ENCODE measurements at places on chromosomes 7 and 10.

DNA sequence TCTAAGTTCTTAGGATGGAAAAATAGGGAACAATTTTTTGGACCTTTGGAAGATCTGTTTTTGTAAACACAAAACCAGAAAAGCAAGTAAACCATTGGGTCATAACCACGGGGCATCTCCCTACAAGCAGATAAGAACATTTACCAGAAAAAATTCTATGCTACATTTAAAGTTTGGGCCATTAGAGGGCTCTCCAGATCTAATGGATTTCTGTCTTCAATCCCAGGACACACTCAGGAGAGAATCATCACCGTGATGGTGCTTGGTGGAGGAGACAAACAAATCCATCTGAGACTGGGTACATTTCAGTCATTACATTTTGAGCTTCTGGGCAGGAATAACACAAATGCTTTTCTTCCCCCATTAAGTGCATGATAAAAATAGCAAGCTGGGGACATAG is 178.4 kb upstream of the TARP start:
- no peak for DNase-seq

- DNase-seq = no peak
Measured at GRCh38 chr10:24589265-24589664, 134.4 kb downstream of the ARHGAP21 start.

- no peak for DNase-seq
Measured at GRCh38 chr7:51011710-51012350, 229.1 kb upstream of the GRB10 start.

DNA sequence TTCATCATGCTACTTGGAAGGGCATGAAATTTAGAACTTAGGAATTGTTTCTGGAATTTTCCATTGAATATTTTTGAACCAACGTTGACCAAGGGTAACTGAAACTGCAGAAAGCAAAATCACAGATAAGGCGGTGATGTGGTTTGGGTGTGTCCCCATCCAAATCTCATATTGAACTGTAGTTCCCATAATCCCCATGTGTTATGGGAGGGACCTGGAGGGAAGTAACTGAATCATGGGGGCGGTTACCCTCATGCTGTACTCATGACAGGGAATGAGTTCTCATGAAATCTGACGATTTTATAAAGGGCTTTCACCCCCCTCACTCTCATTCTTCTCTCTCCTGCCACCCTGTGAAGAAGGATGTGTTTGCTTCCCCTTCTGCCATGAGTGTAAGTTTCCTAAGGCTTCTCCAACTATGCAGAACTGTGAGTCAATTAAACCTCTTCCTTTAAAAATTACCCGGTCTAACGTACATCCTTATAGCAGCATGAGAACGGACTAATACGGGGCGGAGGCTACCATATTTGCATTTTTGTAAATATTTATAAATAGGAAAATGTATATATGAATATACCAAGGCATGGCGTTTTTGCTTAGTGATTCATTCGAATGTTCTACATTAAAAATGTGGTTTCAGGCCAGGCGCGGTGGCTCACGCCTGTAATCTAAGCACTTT is 12.4 kb downstream of the NMT2 start:
- no peak for DNase-seq

DNA sequence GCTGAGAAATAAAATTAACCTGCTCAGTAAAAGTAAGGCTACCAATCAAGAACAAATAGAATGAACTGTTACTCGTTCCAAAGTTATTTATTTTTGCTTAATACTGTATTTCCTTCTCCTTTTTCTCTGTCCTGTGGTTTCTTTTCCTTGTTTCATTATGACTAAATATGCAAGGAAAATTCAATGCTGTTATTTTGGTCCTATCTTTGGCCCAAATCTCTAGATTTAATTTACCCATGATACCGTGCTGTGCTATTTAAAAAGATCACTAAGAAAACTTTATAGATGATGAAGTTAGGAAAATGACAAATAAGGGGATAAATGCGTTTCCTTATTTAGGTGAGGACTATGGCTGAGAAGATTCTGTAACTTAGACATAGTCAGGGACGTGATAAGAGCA is 45.3 kb upstream of the FAM133B start:
- peak; percentile 60 for DNase-seq

DNA sequence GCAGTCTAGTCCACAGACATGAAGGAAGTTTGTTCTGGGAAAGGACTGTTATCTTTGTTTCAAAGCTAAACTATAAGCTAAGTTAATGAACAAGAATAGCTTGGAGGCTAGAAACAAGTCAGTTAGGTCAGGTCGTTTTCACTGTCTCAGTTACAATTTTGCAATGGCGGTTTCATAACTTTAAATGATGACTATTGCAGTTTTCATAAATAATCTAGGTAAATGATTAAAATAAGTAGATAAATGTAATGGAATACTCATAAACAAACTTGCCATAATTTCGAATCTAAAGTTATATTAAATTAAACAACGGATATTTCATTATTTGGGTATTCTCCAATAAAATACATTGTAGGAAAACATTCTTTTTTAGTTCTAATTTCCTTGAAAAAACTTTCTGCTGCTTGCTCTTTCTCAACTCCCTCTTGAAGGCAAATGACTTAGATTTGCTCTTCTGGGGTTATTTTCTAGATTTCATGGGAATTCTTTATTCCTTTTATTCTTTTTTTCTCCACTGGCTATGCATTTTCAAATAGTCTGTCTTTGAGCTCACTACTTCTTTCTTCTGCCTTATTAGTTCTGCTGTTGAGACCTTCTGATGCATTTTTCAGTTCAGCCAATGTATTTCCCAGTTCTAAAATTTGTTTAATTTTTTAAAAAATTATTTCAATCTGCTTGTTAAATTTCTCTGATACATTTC is 103.8 kb upstream of the APBB1IP start:
- no peak for DNase-seq

- no peak for DNase-seq
Measured at GRCh38 chr10:44886966-44887365, 24.2 kb upstream of the TMEM72 start.

DNA sequence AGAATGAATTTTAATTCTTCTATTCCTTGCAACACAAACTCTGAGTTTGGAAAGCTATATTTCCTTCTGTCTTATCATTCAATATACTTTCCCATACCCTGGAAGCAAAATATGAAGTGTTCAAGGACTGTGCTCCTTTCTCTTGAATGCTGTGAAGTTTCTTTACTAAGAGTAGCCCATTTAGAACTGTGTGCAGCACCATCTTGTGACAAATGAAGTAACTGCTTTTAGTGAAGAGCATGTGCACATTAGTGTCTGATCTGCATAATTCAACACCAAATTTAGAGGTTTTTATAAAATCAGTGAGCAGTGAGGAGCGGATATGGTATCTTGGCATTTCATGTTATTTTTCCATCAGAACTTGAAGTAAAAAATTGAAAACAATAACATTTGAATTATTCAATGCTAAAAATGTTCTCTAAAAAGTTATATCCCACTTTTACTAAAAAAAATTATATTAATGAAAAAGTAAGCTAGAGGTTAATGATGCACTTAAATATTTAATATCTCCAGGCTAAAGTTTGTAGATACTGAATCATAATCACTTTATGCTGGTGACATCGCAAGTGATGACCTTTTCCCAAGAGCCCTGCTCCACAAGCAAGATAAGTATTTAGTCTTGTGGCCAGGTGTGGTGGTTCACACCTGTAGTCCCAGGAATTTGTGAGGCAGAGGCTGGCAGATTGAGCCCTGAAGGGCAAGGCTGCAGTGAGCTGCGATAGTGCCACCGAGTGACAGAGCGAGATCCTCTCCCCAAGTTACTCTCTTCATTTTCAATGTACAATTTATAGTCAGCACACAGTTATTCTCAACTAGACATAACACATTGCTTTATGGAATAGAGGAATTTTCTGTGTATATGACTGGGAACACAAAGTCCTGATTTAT is 108.8 kb upstream of the PCLO start:
- no peak for DNase-seq

- DNase-seq = no peak
Measured at GRCh38 chr7:77788327-77788902, 9.8 kb downstream of the TMEM60 start.

DNA sequence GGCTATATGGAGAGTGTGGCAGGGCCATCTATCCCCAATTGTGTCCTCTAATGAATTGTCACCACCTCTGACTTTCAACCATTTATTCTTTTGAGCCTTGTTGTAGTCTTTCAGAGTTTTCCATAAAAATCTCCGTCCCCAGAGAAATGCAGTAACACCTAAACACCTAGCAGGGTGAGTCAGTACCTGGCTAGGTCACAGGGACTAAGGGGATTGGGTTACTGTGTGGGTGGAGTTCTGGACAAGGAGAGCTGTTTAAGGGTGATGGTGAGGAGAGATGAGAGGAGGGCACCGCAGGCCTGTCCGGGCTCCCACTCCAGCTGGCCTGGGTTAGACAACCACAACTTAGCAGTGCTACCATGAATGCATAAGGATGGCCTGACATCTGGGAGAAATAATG is 186.2 kb upstream of the LYZL1 start:
- no peak for DNase-seq

DNA sequence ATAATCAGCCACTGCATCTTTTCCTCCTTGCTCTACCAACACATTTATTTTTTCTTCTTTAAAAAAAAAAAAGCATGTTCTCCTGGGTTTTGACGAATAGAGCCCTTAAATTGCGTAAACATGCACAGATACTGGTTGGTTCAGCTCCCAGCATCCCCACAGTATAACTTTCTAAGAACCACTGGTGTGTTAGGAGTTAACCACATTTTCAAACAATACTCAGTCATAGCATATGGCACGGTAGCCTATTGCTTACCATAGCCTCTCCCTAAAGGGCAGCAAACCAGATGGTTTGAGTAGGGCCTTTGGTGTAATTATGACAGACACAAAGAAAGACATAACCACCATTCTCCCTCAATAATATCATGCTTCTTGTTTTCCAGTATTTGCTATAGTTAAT is 145.0 kb downstream of the LRRC4 start:
- DNase-seq = no peak

DNA sequence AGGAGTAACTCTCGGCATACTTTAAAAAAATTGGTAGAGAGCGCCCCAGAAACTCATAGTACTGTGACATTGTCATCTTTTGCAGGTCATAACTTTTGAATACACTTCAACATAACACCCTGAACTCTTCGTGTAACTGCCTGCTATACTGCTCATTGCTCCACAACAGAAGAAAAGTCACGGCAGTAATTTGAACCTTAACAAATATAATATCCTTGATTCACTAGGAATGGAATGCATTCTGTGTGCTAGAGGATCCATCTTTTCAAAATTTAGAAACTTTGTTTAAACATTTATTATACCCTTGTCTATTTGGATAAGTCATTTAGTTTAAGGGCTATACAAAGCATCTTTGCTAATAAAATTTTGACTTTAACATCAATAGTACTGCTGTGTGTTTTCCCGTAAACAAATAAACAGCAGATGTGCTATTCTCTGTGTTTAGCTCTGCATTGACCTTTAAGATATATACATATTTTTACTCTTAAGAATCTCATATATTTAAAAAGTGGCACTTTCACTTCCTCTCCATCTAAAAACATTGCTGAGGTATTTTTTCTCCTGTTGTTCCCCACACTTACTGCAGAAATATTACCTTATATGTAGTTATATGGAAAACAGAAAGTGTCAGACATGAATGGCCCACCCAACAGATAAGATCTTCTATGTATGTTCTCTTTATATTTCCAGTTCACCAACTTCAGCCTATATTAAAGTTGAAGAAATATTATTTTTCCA is 217.6 kb upstream of the TMEM229A start:
- DNase-seq = no peak

DNA sequence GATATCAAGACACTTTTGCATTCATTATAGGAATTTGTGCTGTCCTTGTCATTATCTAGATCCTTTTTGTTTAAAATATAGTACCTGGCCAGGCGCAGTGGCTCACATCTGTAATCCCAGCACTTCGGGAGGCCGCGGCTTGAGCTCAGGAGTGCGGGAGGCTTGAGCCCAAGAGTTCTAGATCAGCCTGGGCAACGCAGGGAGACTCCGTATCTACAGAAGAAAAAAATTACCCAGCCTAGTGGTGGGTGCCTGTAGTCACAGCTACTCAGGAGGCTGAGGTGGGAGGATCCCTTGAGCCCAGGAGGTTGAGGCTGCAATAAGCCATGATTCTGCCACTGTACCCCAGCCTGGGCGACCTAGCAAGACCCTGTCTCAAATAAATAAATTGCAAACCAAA is 621 bp upstream of the MORN4 start:
- DNase-seq = peak; percentile 30

DNA sequence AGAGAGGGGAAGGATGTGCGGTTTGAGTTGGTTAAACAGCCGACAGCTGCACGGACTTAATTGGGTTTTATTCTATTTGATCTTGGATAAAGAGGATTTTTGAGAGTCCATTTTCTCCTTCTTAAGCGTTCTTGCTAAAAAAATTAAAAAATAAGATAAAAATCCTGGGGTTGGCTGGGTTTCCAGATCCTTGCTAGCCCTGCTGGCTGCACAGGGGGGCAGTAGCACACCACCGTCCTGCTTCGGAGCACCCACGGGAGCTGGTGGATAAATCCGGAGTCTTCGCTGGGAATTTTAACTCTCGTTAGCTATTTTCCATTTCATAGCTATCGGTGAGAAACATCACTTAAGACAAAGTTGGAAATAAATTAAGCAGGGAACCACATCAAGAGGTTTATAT is 792.0 kb downstream of the TYW1 start:
- no peak for DNase-seq

DNA sequence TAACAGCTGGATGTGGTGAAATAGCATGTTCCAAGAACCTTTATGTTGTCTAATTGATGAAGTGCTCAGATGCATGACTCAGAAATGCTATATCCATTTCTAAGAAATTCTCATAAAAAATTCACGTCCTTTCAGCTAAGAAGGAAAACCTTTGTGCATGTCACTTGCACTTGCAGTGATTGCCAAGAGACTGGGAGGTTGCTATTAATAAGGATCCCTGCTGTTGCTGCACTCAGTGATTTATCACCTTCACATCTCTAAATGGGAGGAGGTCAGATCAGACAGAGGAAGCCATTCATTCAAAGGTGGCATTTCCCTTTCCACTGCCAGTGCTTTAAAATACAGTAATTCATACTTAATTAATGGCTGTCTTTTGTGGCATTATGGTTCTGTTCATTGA is 89.5 kb downstream of the THSD7A start:
- no peak for DNase-seq

- DNase-seq = peak; percentile 78
Measured at GRCh38 chr10:23331567-23332301, 12.9 kb downstream of the C10orf67 start.

DNA sequence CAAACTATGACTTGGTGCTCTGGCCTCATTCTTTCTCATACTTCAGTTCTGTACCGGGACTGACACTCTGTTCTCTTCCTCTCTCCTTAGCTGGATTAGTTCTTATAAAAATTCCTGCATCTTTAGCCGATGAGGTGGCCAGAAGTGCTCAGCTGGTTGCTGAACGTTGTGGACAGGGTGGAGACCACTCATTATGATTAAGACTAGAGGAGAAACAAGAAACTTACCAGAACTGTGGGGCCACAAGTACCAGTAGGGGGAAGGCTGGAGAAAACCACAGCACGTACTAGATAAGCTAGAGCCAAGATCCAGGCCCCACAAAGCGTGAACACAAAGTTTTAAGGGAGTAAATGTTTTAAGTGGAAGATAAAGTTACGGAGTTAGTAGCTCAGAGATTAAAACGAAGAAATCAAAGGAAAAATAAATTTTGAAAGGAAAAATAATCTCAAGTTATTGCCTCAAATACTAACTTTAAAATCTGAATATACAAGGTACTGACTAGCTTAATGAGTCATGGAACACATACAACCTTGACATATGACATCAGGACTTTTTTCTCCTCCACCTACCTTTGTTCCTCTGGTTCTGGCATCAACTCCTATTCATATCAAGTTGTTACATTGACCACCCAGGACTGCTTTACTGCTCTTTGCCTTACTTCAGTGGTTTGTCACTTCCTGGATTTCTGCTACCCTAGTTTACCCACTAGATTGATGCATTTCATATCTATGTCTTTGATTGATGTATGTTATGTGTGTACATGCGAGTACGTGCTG is 469.0 kb downstream of the TFEC start:
- no peak for DNase-seq
